ENCODE measurements at places on chromosomes 16 and 17.

- no peak for DNase-seq
Observed at GRCh38 chr16:50441486-50442157, 72.8 kb upstream of the BRD7 start.

DNA sequence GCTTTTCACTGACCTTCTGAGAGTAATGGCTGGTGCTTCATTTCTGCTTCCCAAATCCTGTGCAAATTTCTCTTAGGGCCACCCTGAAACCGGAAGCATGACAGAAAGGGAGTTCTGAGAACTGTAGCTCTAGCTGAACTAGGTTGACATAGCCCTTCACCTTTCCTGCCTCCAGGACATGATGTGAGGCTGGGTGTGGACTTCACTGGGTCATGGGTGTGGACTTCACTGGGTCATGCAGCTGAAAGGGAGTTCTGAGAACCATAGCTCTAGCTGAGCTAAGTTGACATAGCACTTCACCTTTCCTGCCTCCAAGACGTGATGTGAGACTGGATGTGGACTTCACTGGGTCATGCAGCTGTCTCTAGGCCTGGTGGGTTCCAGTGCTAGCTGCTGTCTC, 54.3 kb upstream of the NLRP1 start:
- no peak for DNase-seq

DNA sequence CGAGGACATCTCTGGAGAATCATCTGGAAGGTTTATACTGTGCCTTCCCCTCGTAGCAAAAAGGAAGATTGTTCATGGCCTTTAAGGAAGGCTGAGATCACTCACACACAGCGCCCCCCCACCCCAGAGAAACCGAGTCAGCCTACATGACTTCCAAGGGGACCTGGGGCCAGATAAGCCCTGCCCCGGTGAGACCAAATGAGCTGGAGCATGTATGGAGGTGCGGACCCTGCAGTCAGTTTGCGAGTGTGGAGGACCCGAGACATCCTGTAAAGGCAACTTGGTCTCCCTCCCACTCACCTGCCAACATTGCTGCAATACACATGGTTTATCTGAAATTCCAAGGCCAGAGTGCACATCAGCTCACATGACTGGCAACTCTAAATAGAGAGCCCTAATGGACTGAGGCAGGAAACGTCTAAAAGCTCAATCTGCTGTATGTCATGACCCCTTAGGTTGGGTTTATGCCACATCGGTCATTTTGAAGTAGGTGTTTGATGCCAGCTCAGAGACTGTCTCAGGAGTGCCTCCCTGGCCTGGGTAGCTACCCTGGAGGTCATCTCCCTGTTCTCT, 233.6 kb downstream of the CPPED1 start:
- no peak for DNase-seq

DNA sequence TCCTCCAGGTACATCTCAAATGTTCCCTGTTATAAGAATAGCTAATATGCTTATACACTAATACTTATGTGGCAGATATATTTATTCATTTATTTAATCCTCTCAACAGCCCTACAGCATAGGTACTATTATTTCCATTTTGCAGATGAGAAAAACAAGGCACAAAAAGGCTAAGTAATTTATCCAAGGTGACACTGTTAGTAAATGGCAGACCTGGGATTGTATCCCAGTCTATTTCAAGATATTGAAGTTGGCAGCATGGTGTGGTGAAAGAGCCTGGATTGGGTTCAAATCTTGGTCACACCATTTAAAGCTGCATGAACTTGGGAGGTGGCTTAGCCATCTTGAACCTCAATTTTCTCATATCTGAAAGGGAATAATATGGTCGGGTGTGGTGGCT, 27.2 kb downstream of the TMEM98 start:
- DNase-seq, result no peak

GRCh38 chr16:19131825-19132218, 18.1 kb downstream of the ITPRIPL2 start:
- DNase-seq, result no peak

DNA sequence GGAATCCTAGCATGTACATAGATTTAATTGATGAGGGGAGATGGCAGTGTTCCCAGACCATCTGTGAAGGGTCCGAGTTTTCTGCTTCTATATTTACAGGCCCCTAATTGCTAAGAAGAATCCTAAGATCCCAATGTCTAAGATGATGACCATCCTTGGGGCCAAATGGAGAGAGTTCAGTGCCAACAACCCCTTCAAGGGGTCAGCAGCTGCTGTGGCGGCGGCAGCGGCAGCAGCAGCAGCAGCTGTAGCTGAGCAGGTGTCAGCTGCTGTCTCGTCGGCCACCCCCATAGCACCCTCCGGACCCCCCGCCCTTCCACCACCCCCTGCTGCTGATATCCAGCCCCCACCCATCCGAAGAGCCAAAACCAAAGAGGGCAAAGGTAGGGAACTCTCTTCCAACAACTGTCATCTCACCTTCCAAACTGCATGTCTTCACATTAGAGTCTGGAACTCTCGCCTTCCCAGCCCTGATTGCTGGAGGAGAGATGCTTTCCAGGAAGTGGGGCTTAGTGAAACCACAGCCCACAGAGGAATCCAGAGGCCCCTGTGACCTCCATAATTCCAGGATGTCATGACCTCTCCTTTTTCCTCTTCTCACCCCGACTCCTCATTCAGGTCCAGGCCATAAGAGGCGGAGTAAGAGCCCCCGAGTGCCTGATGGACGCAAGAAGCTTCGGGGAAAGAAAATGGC, 4.7 kb downstream of the CHD3 start:
- no peak for DNase-seq

- DNase-seq, result no peak
Observed at GRCh38 chr17:7853691-7854038, 1.2 kb upstream of the TMEM88 start.

DNA sequence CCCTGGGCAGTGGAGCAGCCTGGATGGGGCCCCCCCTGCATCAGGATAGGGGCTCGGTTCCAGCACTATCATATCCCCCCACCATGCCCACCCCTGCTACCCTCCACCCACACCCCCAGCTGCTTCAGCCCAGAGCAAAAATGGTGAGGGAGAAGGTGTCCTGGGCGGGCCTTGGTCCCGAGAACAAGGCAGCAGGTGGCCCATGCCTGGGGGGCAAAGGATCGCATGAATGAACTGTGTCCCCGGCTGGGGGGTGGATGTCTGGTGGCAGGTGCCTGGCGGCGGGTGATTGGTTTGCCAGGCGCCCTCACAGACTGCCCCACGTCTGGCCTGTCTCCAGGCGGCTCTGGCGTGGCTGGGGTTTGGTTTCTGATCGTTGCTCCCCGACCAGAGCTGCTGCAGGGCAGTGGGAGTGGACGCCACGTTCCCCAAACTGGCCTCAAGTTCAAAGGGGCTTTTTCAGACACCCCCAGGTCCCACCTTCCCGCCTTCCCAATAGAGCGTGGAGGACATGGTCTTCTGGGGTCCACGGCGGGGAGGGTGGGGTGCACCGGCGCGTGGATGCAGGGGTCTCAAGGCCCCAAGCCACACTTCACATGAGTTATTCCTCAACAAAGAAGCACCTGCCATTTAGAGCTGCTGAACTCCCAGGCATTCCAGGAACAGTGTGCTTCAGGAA, 12.6 kb downstream of the UTS2R start:
- DNase-seq, result no peak

DNA sequence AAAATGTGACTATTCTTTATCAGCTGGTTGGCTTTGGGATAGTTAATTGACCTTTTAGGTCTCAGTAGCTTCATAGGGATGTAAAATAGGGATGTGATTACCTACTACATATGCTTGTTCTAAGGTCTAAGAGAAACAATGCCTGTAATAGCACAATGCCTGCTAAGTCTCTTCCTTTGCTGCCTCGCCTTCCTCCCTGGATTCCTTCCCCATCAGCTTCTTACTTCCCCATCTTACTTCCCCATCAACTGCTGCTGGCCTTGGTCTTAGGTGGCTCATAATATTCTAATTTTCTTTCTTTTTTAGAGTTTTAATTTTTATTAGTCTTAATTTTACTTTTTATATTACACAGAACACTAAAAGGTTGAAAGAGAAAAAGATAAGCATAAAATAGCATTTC, 59.2 kb upstream of the GOT2 start:
- no peak for DNase-seq

All from iPS DF 6.9 (cell line).